ENCODE measurements at places on chromosomes 12 and 14. TPM values are rescaled to one million over a fixed set of nuclear protein-coding genes. Genes with fewer than 3 reads are reported as not detected.

- DNase-seq, result no peak
These were observed 598 bp downstream of the KDM2B start for GRCh38 chr12:121579981-121580868.

- no peak for DNase-seq
These were observed 37.0 kb downstream of the YAF2 start for GRCh38 chr12:42201063-42201462.

DNA sequence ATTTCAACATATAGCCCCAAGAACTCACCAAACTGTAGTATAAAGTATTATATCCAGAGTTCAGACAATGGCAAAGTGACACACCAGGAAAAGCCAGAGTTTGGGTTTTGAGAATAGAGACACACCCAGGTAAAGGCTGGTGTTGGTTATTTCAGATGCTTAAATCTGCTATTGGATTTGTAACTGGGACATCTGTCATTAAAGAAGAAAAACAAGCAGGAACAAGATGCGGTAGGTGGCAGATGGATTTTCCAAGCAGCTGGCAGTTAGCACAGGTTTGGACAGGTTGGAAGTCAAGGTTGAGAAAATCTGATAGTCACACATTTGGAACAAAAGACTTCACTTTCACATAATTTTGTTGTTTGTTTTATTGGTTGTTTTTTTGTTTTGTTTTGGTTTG is 14.4 kb upstream of the CDK17 start:
- DNase-seq, result no peak

DNA sequence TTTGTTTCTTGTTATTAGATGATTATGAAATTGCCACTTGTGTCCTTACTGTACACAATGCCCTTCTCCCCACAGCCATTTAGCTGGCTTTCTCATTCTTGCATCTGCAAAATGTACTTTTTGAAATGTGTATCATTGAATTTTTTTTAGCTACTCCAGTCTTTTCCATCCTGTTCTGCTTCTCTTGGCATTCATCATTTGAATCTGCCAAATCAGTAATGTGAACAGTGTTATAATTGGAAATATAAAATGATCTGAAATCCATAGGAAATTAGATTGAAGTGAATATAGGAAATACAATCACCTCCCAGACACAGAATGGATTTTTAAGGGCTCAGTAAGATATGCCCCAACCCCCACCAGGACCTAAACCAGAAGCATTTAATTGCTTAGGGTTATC is 253.4 kb downstream of the C12orf50 start:
- no peak for DNase-seq

DNA sequence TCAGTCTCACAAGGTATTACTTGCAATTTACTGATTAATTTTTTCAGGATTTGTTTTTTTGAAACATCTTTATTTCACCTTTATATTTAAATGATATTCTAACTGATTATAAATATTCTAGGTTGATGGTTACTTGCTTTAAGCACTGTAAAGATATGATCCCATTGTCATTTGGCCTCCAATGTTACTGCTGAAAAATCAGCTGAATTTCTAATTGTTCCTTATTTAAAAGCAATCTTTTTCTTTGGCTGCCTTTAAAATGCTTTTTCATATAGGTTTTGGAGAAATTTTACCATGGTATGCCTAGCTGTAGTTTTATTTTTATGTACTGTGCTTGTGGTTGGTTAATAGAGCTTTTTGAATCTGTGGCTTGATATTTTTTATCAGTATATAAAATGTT is 275.6 kb upstream of the PPFIA2 start:
- no peak for DNase-seq

GRCh38 chr12:86387591-86388145 is 131.5 kb upstream of the MGAT4C start:
- DNase-seq, result no peak

- DNase-seq, result peak; percentile 16
These were observed 175.9 kb upstream of the C14orf180 start for GRCh38 chr14:104403421-104404220.

GRCh38 chr12:87848248-87848868 is 180.8 kb downstream of the C12orf50 start:
- no peak for DNase-seq

- peak; percentile 23 for DNase-seq
These were observed 1.1 kb downstream of the GPHN start for GRCh38 chr14:66508846-66509621.

Gene ADSS1
- 3.7 TPM for total RNA-seq

Gene SDSL
- 2.1 TPM for total RNA-seq

Gene GPR162
- total RNA-seq, result 3.0 TPM

Gene ADAMTS20
- not detected for total RNA-seq

Gene STAB2
- total RNA-seq, result 0.74 TPM

GRCh38 chr14:81392976-81393643 is 7.0 kb downstream of the STON2 start:
- DNase-seq, result no peak

DNA sequence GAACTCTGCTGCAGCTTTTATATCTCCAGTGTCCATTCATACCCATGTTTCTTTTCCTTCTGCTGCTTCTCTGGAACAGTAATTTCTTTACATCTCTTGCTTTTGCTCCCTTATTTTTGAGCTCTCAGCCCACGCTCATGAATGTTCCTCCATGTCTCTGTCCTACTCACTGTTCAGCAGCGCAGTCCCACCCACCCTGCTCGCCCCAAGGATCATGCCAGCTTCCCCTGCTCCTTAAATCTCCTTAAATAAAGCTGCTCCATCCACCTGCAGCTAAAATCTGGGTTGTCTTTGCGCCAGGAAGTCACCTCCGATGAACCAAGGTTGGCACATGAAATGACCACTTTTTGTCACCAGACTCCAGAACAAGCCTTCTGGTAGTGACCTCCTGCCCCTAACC is 201.1 kb upstream of the RGS6 start:
- DNase-seq, result no peak

GRCh38 chr14:100285021-100285912 is 21.0 kb downstream of the SLC25A29 start:
- DNase-seq, result no peak

Gene TOMM20L
- total RNA-seq, result not detected

GRCh38 chr14:99565383-99565782 is 38.6 kb downstream of the CCDC85C start:
- no peak for DNase-seq

DNA sequence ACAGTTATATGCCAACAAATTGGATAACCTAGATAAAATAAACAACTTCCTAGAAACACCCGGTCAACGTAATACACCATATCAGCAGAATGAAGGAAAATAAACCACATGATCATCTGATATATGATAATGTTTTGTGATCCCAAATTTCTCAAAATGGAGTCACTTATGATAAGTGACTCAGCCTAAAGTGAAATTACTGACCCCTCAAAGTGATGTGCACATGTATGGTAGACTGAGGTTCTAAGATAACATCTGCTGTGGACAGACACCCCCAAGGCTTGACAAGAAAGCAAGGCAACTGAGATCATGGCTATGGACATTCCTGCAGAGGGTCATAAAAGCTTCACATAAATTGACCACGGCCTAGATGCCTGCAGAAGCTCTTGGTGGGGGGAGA is 105.1 kb upstream of the DCN start:
- DNase-seq, result no peak

DNA sequence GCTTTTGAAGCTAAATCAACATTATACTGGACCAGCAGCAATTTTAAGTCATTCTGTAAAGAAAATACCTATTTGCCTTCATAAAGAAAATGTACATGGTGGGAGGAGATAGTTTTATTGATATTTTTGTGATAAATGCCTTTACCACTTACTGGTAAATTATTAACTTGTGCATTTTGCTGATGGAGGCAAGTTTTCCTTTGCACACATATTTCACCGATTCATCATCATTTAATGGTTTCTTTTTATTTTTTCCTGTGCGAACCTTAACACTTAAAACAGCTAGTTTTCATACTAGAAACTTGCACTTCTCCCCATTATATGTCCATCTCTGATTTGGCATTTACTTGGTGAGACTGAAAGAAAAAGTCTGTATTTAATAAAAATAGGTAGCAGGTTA is 239.3 kb downstream of the TRHDE start:
- no peak for DNase-seq

- DNase-seq, result no peak
These were observed 317.5 kb downstream of the BCL11B start for GRCh38 chr14:98954349-98955000.

GRCh38 chr12:30942936-30943335 is 16.4 kb downstream of the TSPAN11 start:
- no peak for DNase-seq

Gene MFAP5
- total RNA-seq, result 34.5 TPM

Measured in omental fat pad (tissue), 4 donors.